Kidney (tissue), 22 donors: ENCODE measurements at places on chromosomes 1 and 21. TPM values are rescaled to one million over a fixed set of nuclear protein-coding genes. Genes with fewer than 3 reads are reported as not detected.

Gene LAD1
- 72.6 TPM for total RNA-seq

Gene RHBDL2
- 2.1 TPM for total RNA-seq

GRCh38 chr1:154256686-154257085, 15.7 kb upstream of the HAX1 start:
- H3K27ac ChIP-seq = no peak overlapping the region
- H3K36me3 ChIP-seq = peaks cover 81% of the 10 kb centered on the region

- no peaks in the 10 kb centered on the region for H3K4me1 ChIP-seq
- DNase-seq = no peak
- no peaks in the 10 kb centered on the region for H3K27me3 ChIP-seq
- H3K27ac ChIP-seq = no peak overlapping the region
Measured at GRCh38 chr21:44513389-44514217, 26.4 kb downstream of the KRTAP10-1 start.

DNA sequence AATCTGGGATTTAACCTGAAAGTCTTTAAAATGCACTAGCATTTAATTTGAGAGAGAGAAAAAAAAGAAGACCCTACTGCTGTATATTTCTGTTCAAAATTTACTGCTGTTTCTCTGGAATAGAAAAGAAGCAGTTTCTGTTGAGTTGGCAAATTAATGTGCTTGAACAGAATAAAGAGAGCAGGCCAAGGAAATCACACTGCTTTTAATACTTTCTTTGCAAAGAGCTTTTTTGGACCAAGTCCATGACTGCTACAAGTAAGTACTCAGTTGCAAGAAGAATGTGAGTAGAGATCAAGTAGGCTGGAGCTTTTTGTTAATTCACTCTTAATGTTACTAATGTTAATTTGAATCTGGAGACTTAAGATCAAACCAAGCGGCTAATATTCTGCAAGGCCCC, 336.2 kb upstream of the SGIP1 start:
- no peak for DNase-seq
- no peaks in the 10 kb centered on the region for H3K4me1 ChIP-seq
- no peak overlapping the region for H3K27ac ChIP-seq
- H3K36me3 ChIP-seq = no peaks in the 10 kb centered on the region
- H3K4me3 ChIP-seq = no peak overlapping the region

DNA sequence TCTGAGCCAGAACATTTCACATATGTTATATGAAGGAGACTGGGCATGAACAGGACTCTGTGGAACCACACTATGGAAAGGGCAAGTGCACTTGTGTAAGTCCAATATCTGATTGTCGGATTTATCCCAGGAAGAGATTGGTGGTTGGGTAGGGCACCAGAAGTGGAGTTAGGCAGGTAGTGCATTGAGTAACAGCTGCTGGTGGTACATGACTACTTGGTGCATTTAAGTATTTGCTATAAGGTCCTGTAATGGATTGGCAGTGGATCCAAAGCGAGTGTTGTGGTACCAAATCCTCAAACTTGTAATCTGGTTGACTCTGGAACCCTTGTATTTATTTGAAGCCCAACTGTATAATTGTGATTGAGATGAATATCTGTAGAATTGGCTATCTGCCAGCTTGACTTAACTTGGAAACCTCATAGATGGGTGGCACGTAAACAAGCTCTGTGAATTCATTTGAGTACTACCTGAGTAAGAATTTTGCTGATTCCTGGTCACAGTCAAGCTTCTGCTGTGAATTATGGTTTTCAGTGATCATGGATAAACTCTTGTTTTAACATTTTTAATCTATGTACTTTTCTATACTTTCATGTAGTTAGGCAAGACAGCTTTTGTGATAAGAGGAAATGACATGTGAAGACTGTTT, 21.1 kb downstream of the UBAP2L start:
- H3K4me1 ChIP-seq = no peaks in the 10 kb centered on the region
- H3K27ac ChIP-seq = no peak overlapping the region
- H3K36me3 ChIP-seq = peaks cover 21% of the 10 kb centered on the region
- DNase-seq = no peak

GRCh38 chr1:7607097-7607496, 164.0 kb upstream of the VAMP3 start:
- no peaks in the 10 kb centered on the region for H3K4me1 ChIP-seq
- H3K36me3 ChIP-seq = no peaks in the 10 kb centered on the region
- H3K4me3 ChIP-seq = no peak overlapping the region
- no peak for DNase-seq
- no peaks in the 10 kb centered on the region for H3K27me3 ChIP-seq

DNA sequence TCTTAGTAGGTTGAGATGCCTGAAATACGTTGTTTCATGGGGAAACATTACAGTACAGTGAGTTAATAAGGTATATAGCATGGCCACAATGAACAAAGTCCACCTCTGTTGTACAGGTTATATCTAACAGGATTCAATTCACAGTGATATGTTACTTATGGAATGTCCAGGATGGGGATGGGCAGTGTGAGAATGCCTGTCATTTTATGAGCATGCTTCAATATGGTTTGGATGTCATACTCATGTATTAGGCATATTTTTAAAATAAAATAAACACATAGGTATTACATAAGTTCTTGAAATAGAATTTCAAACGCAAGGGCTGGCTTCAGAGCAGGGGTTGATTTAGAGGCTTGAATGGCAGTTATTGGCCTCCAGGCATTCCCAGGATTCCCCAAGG, 6.1 kb upstream of the PHLDA3 start:
- no peak for DNase-seq
- no peaks in the 10 kb centered on the region for H3K36me3 ChIP-seq
- H3K4me1 ChIP-seq = no peaks in the 10 kb centered on the region
- no peaks in the 10 kb centered on the region for H3K27me3 ChIP-seq

Gene KRTAP21-2
- not detected for total RNA-seq

Gene HSD11B1
- total RNA-seq = 1.8 TPM

Gene CHI3L1
- 49.5 TPM for total RNA-seq

DNA sequence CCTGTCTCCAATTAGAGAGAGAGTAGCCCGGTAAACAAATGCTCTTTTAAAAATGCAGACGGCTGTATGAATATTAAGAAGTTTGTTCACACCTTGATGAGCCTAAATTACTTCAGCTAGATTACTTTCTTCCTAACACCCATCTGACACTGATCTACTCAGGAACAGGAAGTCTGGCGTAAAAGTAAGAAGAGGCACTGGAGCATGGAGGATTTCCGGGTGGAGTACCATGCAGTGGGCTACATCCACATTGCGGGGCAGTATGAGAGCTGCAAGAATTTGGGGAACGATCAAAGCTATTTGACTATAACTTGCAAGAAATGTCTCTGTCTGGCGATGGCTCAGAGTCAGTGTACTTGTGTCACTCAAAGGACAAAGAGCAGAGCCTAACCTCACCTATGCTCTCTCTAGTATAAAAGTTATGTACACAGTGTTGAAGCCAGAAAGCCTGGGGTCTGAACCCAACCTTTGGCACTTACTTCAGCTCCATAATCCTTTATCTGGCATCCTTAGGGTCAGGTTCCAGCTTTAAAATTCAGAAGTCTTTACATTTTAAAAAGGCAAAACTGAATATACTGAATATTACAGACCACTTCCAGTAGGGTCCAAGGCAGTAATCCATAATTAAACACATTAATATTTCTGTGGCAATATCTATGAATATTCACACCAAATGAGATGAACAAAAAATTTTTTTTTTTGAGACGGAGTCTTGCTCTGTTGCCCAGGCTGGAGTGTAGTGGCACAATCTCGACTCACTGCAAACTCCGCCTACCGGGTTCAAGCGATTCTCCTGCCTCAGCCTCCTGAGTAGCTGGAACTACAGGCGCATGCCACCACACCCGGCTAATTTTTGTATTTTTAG, 7.9 kb upstream of the GNPAT start:
- H3K4me3 ChIP-seq = no peak overlapping the region
- H3K36me3 ChIP-seq = peaks cover 11% of the 10 kb centered on the region
- H3K4me1 ChIP-seq = peaks cover 3% of the 10 kb centered on the region
- H3K27me3 ChIP-seq = no peaks in the 10 kb centered on the region
- DNase-seq = no peak

- no peaks in the 10 kb centered on the region for H3K27me3 ChIP-seq
- peak overlapping the region; percentile 64 for H3K4me3 ChIP-seq
- H3K4me1 ChIP-seq = peaks cover 24% of the 10 kb centered on the region
- no peaks in the 10 kb centered on the region for H3K36me3 ChIP-seq
Measured at GRCh38 chr1:9716404-9717192, 65.1 kb downstream of the PIK3CD start.

DNA sequence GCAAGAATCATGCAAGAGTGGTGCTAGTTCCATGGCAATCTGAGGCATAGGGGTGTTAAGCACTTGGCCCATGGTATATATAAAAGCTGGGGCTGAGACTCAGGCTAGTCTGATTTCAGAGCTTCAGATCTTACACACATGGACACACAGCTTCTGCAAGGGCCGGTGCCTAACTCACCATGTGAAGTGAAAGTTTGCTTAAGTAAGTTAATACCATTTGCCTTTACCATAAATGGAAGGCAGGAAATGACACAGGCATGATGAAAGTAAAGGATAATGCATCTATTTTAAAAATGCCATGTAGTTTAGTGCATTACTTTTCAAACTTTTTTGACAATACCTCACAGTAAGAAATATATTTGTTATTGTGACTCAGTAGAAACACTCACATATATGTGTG, 122.6 kb downstream of the KCNJ6 start:
- no peak overlapping the region for H3K27ac ChIP-seq
- no peaks in the 10 kb centered on the region for H3K4me1 ChIP-seq
- H3K36me3 ChIP-seq = no peaks in the 10 kb centered on the region

GRCh38 chr1:39105841-39106765, 80.0 kb downstream of the NDUFS5 start:
- H3K27ac ChIP-seq = peak overlapping the region; percentile 96
- peak overlapping the region; percentile 76 for H3K4me3 ChIP-seq
- peak; percentile 94 for DNase-seq
- H3K36me3 ChIP-seq = no peaks in the 10 kb centered on the region

DNA sequence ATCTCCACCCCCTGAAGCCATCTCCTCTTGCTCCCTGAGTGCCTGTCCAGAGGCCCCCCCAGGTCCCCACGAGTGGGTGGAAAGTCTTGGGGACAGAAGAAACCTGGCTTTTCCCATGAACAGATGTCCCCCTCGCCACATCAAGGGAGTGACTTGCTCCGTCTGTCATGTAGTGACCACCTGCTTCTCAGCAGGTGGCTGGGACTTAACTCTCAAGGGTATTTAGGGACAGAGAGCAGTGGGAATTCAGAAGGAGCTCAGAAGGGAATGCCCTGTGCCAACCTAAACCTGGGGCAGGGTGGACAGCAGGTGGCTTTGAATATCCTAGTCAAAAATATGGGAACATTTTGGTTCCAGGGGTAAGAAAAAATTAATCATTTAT, 139.8 kb downstream of the PRDM16 start:
- peaks cover 5% of the 10 kb centered on the region for H3K27me3 ChIP-seq
- no peaks in the 10 kb centered on the region for H3K36me3 ChIP-seq
- H3K4me1 ChIP-seq = no peaks in the 10 kb centered on the region
- no peak for DNase-seq

DNA sequence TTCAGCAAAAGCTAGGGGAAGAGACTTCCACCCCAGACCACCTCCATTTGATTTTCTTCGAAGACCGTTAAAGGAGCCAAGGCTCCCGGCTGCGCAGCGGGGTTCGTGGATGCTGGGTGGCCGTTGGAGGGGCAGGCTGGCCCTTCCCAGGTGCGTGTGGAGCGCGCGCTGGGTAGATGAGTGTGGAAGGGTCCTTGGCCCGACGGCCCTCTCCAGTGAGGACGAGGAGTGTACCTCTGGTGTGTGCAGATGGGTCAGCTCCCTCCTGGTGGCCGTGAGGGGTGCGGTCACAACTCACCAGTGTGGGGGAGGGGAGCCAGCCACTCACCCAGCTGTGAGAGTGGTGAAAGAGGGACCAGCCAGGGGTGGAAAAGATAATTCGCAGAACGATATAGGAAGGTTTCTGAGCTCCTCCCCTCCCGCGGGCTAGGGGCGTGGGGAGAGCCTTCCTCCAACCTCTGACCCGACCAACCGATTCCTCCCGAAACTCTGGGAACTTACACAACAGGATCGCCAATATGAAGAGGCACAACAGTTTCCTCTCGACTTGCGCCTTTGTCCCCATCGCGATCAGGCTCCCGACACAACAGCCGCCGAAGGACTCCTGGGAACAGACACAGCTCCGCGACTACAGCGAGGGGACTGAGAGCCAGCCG, at the start of gene F11R:
Gene F11R (minus strand): TSS at position 644 of the 656 bp plus-strand sequence. CDS start 79 bp downstream, at position 565.
- peak; percentile 60 for DNase-seq
- H3K27me3 ChIP-seq = peaks cover 2% of the 10 kb centered on the region
- H3K4me3 ChIP-seq = peak within 1 kb of the TSS; percentile 96

GRCh38 chr21:45698493-45699184, 55.1 kb downstream of the PCBP3 start:
- no peaks in the 10 kb centered on the region for H3K4me1 ChIP-seq
- H3K4me3 ChIP-seq = no peak overlapping the region

DNA sequence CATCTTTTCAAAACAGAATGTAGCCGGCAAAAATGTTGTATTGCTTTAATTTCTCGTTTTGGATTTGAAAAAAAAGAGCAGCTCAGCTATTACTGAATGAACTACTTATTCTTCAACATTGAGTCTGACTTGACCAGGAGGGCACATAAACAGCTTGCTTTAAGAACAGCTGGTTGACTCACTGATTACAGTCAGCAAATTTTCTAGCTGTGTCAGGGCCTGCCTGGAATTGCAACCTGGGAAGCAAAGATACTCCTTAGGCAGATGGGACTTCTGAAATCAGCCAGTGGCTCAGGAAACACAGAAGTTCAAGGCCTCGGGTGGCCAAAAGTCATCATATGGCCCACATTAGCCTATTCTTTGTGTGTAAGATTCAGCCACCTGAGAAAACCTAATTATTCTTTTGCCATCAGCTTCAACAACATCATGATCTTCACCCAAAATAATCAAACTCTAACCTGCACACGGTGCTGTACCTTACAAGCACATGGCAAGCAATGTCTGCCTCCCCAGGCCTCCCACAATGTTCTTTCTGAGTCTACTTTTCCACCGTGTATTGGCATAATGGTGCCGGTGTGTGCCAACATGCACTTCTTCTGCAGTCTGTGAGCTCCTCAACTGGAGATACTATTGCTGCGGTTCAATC, 307.2 kb downstream of the HHIPL2 start:
- H3K4me1 ChIP-seq = no peaks in the 10 kb centered on the region
- no peak for DNase-seq
- H3K27me3 ChIP-seq = no peaks in the 10 kb centered on the region
- no peaks in the 10 kb centered on the region for H3K36me3 ChIP-seq
- H3K27ac ChIP-seq = no peak overlapping the region

DNA sequence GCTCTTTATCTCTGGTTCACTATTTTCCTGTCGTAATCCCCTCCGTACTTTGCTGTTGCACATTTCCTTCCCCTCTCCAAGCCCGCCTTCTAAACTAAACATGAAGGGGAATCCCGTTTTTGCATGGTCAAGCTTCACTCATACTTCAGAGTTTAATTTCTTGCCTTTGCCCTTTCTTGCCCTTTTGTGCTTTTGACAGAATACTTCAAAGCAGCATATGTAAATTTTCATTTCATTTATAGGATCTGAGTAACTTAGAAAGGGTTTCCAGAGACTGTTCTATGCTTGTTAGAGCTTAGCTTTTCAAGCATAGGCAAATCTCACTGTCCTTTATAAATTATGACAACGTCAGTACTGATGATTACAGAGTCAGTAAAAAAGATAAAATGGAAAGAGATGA, 27.7 kb downstream of the SPATA45 start:
- no peaks in the 10 kb centered on the region for H3K36me3 ChIP-seq
- H3K4me1 ChIP-seq = no peaks in the 10 kb centered on the region
- no peaks in the 10 kb centered on the region for H3K27me3 ChIP-seq
- DNase-seq = no peak
- H3K4me3 ChIP-seq = no peak overlapping the region

GRCh38 chr1:231134624-231135023, 27.2 kb upstream of the TRIM67 start:
- no peaks in the 10 kb centered on the region for H3K36me3 ChIP-seq
- no peak overlapping the region for H3K4me3 ChIP-seq
- no peaks in the 10 kb centered on the region for H3K27me3 ChIP-seq
- peaks cover 8% of the 10 kb centered on the region for H3K4me1 ChIP-seq
